ENCODE measurements at places on chromosomes 2 and 18.
A peak's percentile ranks its signal among the peaks of the same experiment; 100 is the strongest.

- peak; percentile 71 for DNase-seq
Measured at GRCh38 chr2:167581961-167582574, 665.3 kb downstream of the STK39 start.

DNA sequence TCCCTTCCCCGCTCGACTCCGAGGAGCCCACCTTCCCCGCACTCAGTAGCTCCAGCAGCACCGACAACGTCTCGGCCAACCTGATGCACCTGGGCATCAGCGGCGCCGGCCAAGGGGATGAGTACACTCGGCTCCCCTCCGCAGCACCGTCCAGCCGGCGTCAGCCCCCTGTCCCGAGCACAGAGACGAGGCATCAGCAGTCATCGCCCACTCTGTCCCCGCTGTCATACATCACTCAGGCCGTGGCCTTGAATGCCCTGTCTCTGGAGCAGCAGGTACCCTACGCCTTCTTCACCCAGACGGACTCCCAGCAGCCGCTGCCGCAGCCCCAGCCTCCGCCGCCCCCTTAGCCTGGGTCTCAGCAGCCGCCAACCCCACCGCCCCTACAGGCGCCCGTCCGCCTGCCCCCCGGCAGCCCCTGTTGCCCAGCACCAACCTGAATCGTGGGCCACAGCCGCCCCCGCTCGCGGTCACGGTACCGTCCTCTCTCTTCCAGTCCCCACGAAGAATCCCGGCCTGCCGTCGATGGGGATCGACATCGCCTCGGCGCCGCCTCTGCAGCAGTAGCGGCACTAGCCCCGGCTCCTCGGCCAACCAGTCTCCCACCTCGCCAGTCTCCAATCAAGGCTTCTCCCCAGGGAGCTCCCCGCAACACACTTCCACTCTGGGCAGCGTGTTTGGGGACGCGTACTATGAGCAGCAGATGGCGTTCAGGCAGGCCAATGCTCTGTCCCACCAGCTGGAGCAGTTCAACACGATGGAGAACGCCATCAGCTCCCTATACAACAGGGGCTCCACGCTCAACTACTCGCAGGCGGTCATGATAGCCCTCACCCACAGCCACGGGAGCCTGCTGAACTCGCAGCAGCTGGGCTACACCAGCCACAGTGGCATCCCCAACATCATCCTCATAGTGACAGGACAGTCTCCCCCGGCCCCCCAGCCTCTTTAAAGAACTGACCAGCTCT is 1195.9 kb upstream of the CHAC2 start:
- no peak for DNase-seq

GRCh38 chr2:74290466-74291217 is 52.6 kb downstream of the SLC4A5 start:
- DNase-seq = no peak

GRCh38 chr2:181467966-181468707 is 11.0 kb downstream of the ITGA4 start:
- no peak for DNase-seq

GRCh38 chr18:58894930-58895329 is 30.3 kb downstream of the ZNF532 start:
- DNase-seq = no peak

- no peak for DNase-seq
Measured at GRCh38 chr2:219636941-219637841, 9.8 kb downstream of the SLC4A3 start.

DNA sequence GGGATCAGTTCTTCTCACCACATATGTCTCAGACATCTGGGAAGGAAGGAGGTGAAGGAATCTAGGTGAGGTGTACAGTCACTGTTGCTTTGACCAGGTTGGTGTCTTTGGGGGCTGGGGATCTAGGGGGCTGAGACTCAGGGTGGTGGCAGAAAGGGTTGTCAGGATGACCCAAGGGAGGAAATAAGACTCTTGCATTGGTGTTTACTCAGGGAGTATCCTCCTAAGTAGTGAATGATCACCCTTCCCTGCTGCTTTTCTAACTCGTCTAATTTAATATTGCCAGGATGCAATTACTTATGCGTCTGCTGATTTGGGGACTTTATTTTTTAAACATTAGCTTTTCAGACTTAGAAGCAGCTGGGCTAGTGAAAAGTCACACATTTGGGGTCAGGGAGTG is 127.8 kb upstream of the SIX3 start:
- no peak for DNase-seq

DNA sequence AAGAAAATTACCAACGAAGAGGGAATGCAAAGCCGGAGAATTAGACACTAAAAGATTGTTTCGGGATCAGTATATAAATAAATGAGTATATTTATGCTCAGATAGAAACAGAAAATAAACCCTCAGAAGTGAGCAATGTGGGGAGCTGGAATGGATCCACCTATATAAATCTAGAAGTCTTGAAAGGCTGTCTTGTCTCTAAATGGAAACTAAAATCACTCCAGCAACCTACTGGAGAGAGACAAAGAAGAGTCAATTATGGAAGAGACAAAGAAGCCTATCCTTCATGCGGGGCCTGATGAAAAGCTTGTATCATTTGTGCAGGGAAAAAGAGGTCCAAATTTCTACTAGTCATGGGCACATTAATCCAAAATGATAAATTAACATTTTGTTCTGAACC is 158.1 kb downstream of the DNAH7 start:
- no peak for DNase-seq

- no peak for DNase-seq
Measured at GRCh38 chr2:203740871-203741281, 34.4 kb downstream of the CD28 start.

DNA sequence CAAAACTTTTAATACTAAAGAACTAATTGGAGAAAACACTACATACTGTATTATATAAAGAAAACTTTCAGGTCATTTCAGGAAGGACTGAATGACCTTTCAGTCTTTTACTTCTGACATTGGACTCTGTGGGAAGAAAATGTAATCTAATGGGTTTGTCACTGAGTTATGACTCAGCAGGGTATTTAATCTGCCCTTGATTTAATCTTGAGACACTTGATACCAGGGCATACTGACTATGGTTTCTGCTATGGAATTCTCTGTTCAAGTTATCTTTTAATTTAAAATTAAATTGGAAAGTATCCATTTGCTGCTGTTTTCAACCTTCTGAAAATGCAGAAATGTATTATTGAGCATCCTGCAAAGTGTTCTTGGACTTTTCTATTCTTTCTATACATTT is 354.2 kb upstream of the GALNT5 start:
- no peak for DNase-seq
